ENCODE measurements at places on chromosomes 12 and 14.

GRCh38 chr14:79413734-79414428 is 797.4 kb downstream of the DIO2 start:
- no peak for DNase-seq

DNA sequence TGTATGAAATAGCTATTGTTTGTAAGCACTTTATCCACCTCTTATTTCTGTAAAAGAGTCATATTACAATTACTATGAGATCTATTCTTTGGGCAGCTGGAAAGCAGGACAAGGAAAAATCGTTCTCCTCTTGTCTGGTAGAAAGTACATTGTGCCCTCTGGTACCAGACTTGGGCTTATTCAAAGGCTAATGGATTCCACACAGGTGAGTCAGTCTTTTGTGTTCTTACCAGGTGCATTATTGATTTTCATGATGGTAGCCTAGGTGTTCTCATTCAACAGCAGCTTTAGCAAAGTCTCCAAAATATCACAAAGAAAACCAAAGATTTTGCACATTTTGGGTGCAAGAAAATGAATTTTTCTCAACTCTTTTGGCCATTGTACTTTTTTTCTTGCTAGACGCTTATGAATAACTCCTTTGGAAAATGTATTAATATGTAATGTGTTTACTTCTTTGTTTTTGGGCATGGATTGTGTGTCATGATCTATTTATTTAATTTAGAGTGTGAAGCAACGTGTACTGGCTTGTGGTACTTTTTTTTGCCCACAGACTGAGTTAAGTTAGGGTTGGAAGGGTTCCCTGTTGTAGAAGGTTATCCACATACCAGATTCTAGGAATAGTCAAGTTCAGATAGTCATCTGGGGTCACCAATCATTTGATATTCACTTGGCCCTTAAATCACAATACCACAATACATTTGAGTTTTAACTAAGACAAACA is 26.2 kb downstream of the MNAT1 start:
- no peak for DNase-seq

DNA sequence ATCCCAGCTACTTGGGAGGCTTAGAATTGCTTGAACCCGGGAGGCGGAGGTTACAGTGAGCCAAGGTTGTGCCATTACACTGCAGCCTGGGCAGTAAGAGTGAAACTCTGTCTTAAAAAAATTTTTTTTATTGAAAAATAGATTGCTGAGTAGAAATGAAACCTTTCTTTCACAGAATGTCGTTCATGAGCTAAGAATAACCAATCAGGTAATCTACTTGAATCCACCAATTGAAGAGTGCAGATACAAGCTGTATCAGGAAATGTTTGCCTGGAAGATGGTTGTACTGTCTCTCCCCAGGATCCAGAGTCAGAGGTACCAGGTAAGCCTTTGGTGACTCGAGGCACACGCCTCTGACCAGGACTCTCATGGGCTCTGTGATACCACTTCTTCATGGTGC is 27.0 kb downstream of the DYNC1H1 start:
- no peak for DNase-seq

DNA sequence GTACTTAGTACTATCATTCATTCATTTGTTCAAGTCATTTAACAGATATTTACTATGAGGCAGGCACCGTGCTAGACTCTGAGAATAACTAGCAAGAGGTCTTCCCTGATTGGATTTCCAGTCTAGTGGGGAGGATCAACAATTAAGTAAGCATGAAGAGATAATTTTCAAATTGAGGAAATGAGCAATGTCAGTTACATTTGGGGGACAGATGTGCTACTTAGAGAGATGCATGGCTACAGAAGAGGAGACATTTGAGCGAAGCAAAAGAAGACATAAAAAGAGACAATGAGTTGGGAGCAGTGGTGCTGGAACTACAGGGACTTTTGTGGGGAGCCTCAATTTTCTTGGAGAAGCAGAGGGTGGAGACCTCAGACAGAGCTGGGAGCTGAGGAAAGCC is 7.7 kb downstream of the KCNA5 start:
- DNase-seq = no peak

DNA sequence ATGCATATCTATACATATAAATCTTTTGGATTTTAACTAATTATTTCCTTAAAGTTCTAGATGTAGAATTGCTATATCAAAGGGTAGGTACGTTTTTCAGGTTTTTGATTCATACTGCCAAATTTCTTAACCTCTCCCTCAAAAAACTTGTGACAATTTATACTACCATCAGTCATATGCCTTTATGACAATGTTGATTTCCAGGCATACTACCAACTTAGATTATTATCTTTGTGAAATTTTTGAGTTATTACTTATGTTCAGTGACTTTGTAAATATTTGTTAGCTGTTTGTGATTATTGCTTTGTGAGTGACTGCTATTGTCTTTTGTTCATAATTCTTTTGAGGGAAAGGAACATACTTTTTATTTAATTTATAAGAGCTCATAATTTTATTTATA is 107.0 kb downstream of the SLC38A6 start:
- DNase-seq = no peak

GRCh38 chr12:749751-750270 is 2.6 kb upstream of the WNK1 start:
- no peak for DNase-seq

DNA sequence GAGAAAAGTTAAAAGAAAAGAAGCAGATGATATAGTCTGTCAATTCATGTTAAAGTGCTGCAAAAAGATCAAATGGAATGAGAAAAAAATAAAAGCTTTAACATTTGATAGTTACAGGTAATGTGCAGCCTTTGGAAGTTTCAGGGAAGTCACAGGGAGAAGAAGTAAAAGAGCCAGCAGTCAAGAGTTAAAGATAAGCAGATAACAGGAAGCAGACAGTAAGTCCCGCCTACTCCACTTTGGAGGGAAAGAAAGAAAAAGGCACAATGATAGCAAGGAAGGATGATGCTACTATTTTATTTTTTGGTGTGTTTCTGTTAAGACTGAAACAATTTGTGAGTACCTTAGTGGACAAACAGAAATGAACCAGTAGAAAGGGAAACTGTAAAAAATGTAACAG is 111.1 kb upstream of the KRR1 start:
- DNase-seq = no peak

Data from activated naive CD4-positive, alpha-beta T cell (primary cell).